ENCODE measurements at places on chromosomes 4 and X. TPM values are rescaled to one million over a fixed set of nuclear protein-coding genes. Genes with fewer than 3 reads are reported as not detected.

The ASB5 gene
- polyA plus RNA-seq, result not detected

The MAGEB10 gene
- polyA plus RNA-seq, result not detected

The INTU gene
- polyA plus RNA-seq, result not detected

The MUC7 gene
- not detected for polyA plus RNA-seq

The MAGEE1 gene
- polyA plus RNA-seq, result 4.1 TPM

The LEF1 gene
- polyA plus RNA-seq, result 10.0 TPM

DNA sequence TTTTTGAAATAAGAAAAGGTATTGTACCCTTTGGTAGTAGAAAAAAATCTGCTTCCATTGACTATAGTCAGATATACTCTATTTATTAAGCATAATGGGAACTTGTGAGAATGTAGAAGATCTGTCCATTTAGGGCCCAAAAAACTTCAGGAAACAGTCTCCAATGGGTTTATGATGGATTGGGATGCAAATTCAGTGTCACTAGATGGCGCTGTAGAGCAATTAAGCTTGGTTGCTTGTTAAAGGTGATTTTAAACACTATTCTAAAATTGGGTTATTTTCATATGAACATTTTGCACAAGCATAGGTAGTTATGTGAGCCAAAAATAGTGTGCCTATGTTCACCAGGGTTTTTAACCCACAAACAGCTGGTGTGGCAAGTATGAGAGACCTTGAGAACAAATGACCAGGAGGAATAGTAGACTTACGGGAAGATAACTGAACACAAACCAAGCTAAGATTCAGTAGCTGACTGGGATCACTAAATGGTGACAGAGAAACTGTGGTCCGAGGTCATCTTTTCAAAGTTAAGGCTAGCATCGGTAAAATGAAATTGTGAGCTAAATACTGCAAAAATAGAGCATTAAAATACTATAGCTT lies 80.3 kb upstream of the LSM6 start:
- peaks cover 12% of the 10 kb centered on the region for H3K27me3 ChIP-seq
- H3K4me1 ChIP-seq, result peaks cover 7% of the 10 kb centered on the region
- H3K27ac ChIP-seq, result no peak overlapping the region
- no peaks in the 10 kb centered on the region for H3K36me3 ChIP-seq

- H3K4me1 ChIP-seq, result no peaks in the 10 kb centered on the region
- DNase-seq, result no peak
- H3K4me3 ChIP-seq, result no peak overlapping the region
- H3K36me3 ChIP-seq, result no peaks in the 10 kb centered on the region
These were observed 131.6 kb upstream of the GRID2 start for GRCh38 chr4:92172203-92172602.

DNA sequence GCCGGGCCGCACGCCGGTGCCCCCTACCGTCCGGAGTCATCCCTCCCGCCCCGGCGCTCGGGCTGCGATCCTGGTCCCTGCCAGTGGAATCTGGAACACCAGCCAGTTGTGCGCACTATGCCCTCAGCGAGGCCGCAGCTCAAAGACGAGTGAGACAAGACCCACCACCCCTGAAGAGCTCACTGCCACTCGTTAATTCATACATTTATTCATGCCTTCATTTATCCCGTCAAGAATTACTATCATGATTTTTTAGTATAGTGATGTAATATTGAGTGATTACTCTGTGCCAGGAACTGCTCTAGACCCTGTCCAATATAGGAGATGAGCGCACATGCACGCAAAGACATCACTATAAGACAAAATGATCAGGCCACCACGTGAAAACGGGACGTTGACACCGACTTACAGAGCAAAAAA lies 247 bp upstream of the PPA2 start:
- peaks cover 14% of the 10 kb centered on the region for H3K4me1 ChIP-seq
- H3K27ac ChIP-seq, result peak overlapping the region; percentile 92
- no peak for DNase-seq
- no peaks in the 10 kb centered on the region for H3K27me3 ChIP-seq
- H3K4me3 ChIP-seq, result peak overlapping the region; percentile 95

GRCh38 chr4:86972997-86973396 lies 38.2 kb downstream of the AFF1 start:
- no peak for DNase-seq
- no peaks in the 10 kb centered on the region for H3K27me3 ChIP-seq
- H3K4me3 ChIP-seq, result no peak overlapping the region
- H3K36me3 ChIP-seq, result no peaks in the 10 kb centered on the region
- H3K27ac ChIP-seq, result no peak overlapping the region

- peaks cover 17% of the 10 kb centered on the region for H3K4me1 ChIP-seq
- H3K4me3 ChIP-seq, result peak overlapping the region; percentile 75
- no peak for DNase-seq
- peaks cover 7% of the 10 kb centered on the region for H3K36me3 ChIP-seq
- H3K27ac ChIP-seq, result peak overlapping the region; percentile 5
- peaks cover 7% of the 10 kb centered on the region for H3K27me3 ChIP-seq
These were observed 96.3 kb upstream of the MSX1 start for GRCh38 chr4:4762909-4763821.

DNA sequence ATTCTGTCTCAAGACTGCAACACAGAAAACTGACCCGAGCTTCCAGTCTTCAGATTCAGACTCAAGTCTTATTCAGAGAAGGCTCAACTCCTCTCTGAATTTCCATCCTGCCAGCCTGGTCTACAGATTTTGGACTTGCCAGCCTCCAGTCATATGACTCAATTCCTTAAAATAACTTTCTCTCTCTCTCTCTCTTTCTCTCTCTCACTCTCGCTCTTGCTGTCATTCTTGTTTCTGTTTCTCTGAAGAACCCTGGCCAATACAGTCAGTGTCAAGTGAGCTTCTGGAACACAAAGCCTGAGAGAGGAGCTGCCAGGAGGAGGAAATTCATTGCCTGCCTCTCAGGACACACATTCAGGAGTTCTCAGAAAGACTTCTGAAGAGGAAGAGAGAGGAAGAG lies 154.9 kb downstream of the PARM1 start:
- H3K27ac ChIP-seq, result no peak overlapping the region
- peaks cover 7% of the 10 kb centered on the region for H3K4me1 ChIP-seq

- DNase-seq, result no peak
- H3K27ac ChIP-seq, result no peak overlapping the region
- no peaks in the 10 kb centered on the region for H3K36me3 ChIP-seq
- no peaks in the 10 kb centered on the region for H3K4me1 ChIP-seq
- no peak overlapping the region for H3K4me3 ChIP-seq
These were observed 515.4 kb upstream of the ATOH1 start for GRCh38 chr4:93313197-93313596.

DNA sequence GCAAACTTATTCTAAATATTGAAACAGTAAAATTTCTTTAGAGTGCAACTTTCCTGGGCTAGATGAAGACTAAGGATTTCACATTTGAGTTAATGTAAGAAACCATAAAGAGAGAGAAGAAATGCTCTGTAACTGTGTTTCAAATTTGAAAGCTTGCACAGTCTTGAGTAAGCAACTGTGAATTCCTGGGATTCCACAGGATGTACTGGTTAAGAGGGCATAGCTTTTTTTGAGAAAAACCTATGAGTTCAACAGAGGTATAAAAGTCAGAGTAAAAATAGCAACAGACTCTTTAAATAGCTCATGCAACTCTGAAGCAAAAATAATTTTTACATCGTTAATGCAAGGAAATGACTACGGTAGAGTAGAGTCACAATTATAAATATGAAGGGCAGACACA lies 25.5 kb downstream of the ZNF330 start:
- H3K4me3 ChIP-seq, result no peak overlapping the region
- no peaks in the 10 kb centered on the region for H3K4me1 ChIP-seq

DNA sequence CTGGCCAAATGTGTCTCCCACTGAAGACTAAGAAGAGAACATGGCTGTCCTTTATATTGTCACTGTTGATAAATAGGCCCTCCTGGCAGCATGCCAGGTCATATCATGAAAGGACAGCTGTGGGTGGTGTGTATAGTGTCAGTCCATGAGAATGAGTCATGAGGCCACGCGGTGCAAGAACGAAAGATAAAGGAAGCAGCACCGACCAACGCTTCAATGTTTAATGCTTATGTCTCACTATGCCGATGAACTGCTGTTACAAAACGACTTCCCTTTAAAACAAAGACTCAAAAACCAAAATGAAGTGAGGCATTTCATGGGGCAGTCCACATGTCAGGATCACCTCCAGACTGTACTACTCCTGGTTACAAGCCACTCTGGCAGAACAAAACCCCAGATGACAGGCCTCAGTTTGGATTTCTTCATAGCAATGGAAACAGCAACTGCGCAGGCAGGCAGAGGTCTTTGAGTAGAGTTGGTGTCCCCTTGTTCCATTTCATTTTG lies 5.2 kb upstream of the TCEANC start:
- no peaks in the 10 kb centered on the region for H3K27me3 ChIP-seq
- no peak for DNase-seq
- H3K36me3 ChIP-seq, result no peaks in the 10 kb centered on the region
- H3K4me1 ChIP-seq, result peaks cover 16% of the 10 kb centered on the region
- H3K4me3 ChIP-seq, result no peak overlapping the region

DNA sequence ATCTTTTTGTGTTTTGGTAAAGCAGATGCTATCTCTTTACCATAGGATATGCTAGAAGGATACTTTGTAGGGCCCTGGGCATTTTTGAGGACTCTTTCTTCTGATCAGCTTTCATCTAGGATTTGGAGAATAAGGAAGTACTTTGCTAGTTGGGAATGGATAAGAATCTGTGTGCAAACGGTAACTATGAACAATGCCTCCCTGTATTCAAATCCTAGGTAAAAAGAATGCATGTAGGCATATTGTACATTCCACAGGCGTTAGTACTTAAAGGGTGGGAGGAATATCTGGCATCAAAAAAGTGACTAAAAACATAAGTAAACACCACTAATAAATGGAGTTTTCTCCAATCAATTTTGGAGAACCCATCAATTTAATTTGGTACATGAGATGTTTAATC lies 59.7 kb downstream of the SH3BGRL start:
- no peak overlapping the region for H3K4me3 ChIP-seq
- peaks cover 20% of the 10 kb centered on the region for H3K4me1 ChIP-seq
- H3K27me3 ChIP-seq, result no peaks in the 10 kb centered on the region
- DNase-seq, result no peak
- H3K36me3 ChIP-seq, result no peaks in the 10 kb centered on the region

DNA sequence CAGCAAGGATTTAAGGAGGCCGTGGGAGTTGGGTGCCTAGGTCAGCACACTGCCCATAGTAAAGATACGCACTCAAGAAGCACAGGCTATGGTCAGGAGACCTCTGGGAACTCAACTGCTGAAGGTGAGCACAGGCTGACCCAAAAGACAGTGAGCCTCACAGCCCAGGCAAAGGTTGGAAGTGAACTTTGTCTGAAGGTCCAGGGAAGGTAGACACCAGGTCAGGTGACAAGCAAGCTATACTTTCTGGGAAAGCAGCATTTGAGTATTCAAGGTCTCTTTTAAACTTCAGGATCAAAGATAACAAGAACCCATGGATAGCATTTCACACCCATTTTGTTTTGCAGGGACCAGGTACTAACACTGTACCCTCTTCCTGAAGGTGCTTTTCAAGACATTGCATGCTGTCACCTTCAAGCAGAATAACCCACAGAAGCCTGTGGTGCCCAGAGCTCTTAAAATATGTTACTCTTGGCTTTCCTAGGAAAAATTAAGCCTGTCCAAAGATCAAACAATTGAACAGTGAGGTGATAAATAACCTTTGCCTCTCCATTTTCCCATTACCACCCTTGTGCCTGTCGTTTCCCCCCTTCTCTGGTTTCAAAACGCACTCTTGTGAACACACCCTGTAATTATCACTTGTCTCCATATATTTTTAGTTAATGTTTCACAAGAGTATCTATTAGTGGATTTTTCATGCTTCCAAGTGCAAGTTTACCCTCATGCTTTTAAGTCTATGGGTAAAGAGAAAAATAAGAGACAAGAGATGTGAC lies 3.4 kb upstream of the S100G start:
- no peaks in the 10 kb centered on the region for H3K36me3 ChIP-seq
- H3K27me3 ChIP-seq, result no peaks in the 10 kb centered on the region
- no peak overlapping the region for H3K4me3 ChIP-seq
- no peak for DNase-seq
- H3K27ac ChIP-seq, result no peak overlapping the region

DNA sequence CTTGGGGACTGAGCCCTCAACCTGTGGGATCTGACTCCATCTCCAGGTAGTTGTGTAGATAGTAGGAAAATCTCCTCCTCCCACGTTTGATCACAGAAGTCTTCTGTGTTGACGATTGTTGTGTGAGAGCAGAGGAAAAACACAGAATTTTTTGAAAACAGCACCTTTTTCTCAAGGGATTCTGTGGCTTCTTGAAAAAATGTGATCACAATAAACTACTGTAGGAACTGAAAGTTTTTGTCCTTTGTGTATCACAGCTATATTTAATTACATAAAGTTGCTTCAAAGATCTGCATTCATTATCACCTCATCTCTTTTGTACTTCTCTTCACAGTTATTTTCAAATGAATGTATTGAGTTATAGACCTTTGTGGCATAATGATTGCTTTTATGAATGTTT lies 85.1 kb downstream of the AFF1 start:
- no peaks in the 10 kb centered on the region for H3K36me3 ChIP-seq
- H3K4me3 ChIP-seq, result peak overlapping the region; percentile 59
- peak overlapping the region; percentile 84 for H3K27ac ChIP-seq
- H3K4me1 ChIP-seq, result peaks cover 55% of the 10 kb centered on the region

DNA sequence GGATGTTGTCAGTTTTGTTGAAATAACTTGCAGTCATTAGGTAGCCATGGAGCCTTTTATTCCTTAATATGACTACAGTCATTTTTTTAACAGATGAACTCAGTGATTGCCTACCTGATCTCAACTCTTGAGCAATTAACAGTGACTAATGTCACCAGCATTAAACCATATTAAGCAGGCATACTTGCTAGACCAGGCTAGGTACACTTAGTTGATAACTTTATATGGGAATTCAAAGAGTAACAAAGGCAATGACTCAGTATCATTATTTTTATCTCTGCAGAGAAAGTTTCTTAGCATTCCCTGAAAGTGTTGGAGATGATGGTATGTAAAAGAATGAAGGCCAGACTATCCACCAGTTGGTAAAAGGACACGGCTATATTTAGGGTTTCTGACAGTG lies at the start of gene C4orf54:
TSS of gene C4orf54 (minus strand) at position 31 of the 400 bp plus-strand sequence. CDS start 3,180 bp downstream, outside the sequence.
- H3K4me3 ChIP-seq, result no peak within 1 kb of the TSS
- peaks cover 8% of the 10 kb centered on the region for H3K27me3 ChIP-seq
- no peaks in the 10 kb centered on the region for H3K4me1 ChIP-seq
- no peak for DNase-seq

DNA sequence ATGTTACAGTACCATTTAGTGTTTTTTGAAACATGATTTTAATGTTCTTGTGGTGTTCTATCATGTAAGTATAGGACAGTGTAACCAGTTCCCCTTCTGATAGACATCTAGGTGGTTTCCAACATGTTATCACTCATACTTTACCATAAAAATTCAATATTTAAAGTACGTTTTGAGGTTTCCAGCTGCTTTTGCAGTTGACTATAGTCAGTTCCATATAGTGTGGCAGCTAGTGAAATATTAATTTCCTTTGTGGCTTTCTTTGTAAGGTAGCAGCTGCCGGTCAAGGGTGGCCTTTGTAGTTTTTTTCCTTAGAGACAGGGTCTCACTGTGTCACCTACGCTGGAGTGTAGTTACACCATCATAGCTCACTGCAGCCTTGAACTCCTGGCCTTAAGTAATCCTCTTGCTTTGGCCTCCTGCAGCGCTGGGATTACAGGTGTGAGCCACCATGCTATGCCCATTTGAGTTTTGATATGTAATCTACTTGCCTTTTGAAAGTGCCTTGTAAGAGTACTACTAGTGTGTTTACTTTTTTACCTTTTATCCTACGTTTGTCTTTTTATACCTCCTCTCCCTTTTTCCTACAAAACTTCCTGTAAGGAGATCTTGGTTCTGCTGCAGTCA lies 63.0 kb downstream of the ARHGAP10 start:
- no peak for DNase-seq
- H3K4me3 ChIP-seq, result no peak overlapping the region
- H3K4me1 ChIP-seq, result peaks cover 7% of the 10 kb centered on the region
- H3K27ac ChIP-seq, result no peak overlapping the region
- no peaks in the 10 kb centered on the region for H3K27me3 ChIP-seq

Measured in naive B cell (primary cell).